ENCODE measurements at places on chromosomes 5 and 9.

DNA sequence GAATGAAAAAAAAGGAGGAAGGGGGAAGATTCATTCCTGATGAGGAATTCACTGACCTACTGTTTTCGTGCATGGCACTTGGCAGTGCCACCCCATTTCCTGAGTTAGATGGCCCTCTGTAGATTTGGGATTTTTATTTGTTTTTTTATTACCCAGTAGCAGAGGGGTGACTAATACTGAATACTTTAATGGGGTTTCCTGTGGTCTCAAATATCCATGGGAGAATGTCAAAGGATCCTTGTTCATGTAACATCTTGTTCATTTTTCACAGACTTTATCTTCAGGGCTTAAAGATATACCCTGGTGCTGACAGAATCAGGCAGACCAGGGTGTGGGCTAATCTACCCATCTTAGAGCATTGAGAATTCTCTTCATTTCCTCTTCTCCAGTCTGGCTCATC is 93.0 kb downstream of the MAMDC2 start:
- DNase-seq: no peak

- no peak for DNase-seq
These were observed 9.4 kb upstream of the PRSS3 start for GRCh38 chr9:33785914-33786313.

DNA sequence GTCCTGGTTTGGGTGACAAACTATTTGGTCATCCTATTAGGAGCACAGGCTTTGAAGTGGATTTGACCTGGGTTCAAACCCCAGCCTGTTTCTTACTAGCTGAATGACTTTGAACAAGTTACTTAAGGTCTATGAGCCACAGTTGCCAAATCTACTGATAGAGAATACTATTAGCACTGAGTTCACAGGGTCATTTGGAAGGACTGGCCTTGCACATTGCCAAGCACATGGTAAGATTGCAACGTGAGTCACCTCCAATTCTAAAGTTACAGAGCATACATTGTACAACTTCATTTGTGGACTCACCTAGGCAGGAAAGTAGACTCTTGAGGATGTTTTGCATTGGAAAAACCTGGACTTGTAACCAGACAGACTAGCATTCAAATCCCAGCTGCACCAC is 38.9 kb downstream of the MFAP3 start:
- DNase-seq: no peak

GRCh38 chr9:99389087-99390033 is 167.3 kb downstream of the SEC61B start:
- DNase-seq: no peak

- no peak for DNase-seq
These were observed 21.6 kb downstream of the FBXL7 start for GRCh38 chr5:15521381-15522186.

- no peak for DNase-seq
These were observed 285.3 kb downstream of the SLF1 start for GRCh38 chr5:94903726-94904125.

DNA sequence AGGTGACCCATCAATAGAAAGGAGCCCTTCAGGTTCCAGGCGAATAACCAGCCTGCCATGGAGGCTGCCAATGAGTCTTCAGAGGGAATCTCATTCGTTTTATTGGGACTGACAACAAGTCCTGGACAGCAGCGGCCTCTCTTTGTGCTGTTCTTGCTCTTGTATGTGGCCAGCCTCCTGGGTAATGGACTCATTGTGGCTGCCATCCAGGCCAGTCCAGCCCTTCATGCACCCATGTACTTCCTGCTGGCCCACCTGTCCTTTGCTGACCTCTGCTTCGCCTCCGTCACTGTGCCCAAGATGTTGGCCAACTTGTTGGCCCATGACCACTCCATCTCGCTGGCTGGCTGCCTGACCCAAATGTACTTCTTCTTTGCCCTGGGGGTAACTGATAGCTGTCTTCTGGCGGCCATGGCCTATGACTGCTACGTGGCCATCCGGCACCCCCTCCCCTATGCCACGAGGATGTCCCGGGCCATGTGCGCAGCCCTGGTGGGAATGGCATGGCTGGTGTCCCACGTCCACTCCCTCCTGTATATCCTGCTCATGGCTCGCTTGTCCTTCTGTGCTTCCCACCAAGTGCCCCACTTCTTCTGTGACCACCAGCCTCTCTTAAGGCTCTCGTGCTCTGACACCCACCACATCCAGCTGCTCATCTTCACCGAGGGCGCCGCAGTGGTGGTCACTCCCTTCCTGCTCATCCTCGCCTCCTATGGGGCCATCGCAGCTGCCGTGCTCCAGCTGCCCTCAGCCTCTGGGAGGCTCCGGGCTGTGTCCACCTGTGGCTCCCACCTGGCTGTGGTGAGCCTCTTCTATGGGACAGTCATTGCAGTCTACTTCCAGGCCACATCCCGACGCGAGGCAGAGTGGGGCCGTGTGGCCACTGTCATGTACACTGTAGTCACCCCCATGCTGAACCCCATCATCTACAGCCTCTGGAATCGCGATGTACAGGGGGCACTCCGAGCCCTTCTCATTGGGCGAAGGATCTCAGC is at the start of gene OR1K1:
Gene OR1K1 (plus strand): TSS at position 58 of the 995 bp plus-strand sequence. CDS start 0 bp downstream, at position 58.
- DNase-seq: no peak

Measured in T-helper 2 cell (primary cell).